ENCODE measurements at places on chromosomes 5 and 9.
A peak's percentile ranks its signal among the peaks of the same experiment; 100 is the strongest.

DNA sequence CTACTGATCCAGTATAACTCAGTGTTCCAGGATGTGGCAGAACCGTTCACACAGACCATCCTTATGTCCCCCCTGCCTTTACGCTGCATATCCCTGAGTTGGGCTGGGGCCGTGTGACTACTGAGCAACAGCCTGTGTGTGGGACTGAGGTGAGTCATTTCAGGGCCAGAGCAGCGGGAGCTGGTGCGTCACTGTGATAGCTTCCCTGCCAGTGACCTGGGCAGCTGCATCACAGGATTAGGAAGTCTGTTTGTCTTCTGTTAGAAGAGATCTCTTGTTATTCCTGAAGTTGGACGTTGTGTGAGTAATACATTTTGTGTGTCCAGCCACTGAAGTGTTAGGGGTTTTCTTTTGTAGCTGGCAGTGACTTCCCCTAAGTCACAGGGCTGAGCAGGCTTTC lies 35.6 kb downstream of the TPPP start:
- peak; percentile 61 for DNase-seq

DNA sequence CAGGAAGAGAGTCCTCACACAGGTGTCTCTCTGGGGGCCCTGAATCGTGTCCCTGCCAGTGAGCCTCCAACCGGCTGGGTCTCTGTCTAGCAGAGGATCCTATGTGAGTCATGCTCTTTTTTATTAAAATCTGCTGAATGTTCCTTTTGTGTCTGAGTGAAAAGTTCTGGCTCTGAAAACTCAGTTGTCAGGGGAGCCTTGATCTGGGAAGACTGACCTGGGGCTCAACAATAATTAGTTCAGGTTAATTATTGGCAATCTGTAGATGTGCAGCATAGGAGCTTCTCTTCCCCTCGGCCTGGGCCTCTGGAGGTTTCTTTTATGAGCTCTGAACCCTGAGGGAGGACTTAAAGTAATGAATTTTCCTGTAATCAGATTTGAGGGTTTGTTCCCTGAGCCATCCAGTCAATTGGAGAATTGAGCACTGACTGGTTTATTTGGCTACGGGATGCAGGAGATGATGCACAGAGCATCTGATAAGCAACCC lies 45.2 kb downstream of the ALG2 start:
- no peak for DNase-seq

DNA sequence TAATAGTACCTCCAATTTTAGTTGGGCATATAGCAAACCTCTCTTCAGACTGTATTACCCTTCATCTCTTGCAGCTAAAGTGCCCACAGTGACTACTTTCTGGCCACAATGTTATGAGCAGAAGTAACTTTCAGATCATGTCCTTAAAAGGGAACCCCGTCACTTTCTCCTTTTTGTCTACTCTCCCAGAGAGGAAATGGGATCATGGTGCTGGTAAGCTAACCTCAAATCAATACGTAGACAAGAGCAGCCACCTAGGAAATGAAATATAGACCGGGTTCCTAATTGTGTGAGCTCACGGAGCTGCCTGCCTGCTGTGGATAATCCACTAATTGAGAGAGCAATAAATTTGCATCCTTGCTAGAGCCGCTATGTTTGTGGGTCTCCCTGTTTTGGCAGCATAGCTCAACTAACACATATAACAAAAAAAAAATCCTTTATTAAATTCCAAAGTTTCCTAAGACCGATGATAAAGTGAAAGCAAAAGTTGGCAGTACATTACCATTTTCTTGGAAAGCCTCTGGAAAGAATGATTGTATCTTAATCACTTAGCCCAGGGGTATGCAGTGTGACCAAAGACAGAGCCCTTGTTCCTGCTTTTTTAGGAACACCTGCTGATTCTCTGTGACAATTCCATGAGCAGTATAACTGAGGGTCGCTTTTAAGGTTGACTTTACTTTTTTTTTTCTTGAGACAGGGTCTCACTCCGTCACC lies 5.6 kb upstream of the IL7R start:
- peak; percentile 47 for DNase-seq

GRCh38 chr5:139566611-139567010 lies 5.5 kb downstream of the UBE2D2 start:
- no peak for DNase-seq

DNA sequence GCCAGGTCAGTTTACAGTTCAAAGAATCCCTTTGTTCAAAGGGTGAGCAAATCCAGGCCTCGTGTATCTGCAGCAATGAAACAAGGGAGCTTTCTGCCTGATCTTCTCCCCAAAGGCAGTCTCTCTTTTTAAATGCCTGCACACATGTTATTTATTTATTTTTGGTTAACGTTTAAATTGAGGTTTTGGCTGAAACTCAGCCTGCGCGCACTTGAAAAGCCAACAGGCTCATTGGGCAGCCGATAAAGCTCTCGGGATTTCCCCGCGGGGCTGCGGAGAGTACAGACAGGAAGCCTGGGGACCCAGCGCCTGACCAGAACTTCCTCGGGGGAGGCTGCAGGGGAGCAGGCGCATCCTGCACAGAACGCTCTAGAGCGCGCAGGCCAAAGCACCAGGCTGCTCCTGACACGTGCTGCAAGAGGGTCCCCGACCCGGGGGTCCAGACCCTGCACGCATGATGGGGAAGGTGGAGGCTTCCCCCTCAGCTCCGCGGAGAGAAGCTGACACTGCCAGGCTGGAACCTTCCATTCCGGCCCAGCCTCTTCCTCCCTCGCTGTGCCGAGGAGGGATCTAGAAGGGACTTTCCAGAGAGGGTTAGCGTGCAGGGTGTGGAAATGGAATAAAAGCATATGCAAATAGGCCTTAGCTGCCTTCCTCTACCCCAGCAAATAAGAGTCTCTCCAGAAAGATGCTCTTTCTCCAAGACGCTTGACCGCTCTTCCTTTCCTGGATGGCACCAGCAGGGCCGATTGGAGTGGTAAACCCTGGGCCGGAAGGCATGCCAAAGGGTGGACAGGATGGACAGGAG lies 46.1 kb downstream of the PTTG1 start:
- DNase-seq, result peak; percentile 89

- DNase-seq, result no peak
Observed at GRCh38 chr5:87231037-87231808, 36.5 kb upstream of the RASA1 start.

GRCh38 chr9:130320723-130321481 lies 55.3 kb downstream of the HMCN2 start:
- DNase-seq, result no peak

DNA sequence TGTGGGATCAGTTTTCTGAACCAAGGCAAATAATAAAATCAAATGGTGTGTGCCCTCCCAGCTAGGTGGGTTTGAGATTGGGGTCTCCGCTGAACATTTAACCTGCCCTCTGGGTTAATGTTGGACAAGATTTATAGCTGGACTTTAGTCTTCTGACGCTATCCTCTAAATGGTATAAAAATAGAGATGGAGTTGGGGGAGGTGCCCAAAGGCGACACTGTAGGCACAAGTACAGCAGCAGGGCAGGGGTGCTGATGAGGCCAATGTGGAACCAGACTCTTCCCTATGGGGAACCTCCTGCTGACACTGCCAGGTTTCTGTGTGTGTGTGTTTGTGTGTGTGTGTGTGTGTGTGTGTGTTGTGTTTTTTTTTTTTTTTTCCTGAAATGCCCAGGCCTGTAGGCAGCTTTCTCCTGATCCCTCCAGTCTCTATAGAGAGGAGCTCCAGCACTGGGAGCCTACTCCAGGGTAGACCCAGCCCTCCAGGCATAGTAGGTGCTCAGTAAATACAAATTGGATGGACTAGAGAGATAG lies 37.9 kb downstream of the PCDH1 start:
- DNase-seq, result no peak

GRCh38 chr9:122474561-122474960 lies 3.2 kb downstream of the OR1J1 start:
- no peak for DNase-seq

DNA sequence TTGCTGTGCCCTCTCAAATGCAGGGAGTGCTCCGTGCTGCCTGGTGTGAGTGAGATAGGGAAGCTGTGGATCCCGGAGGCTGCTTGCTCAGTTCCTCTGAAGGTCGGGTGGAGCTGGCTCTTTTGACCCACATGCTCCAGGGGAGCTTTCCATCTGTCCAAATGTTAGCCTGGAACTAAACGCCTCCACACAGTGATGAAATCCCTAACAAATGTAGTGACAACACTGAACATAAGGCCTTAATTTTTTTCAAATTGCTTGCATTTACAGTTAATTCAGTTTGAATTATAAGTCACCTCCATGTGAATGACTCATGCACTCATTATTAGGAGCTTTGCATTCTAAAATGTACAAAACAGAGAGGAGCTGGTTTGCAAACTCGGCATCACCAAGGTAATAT lies 27.0 kb downstream of the PRDM6 start:
- DNase-seq, result peak; percentile 55

GRCh38 chr9:99905833-99906402 lies 536 bp upstream of the STX17 start:
- peak; percentile 11 for DNase-seq

- DNase-seq, result no peak
Observed at GRCh38 chr5:146327257-146327870, 11.3 kb upstream of the POU4F3 start.

- peak; percentile 18 for DNase-seq
Observed at GRCh38 chr9:36987891-36988290, 46.2 kb downstream of the PAX5 start.

DNA sequence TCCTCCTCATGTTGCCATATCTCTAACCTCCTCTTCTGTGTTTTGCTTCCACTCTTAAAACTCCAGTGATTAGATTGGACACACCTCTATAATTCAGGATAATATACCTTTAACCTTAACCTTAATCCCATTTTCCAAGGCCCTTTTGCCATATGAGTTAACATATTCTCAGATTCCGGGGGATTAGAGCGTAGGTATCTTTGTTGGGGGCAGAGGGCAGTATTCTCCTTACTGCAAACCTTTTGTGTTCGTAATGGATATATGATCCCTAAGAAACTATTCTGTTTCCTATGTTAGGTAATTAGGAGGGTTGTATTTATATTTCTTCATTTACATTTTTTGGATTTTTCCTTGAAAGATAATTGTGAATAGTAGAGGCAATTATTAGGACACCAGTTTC lies 99.5 kb downstream of the VPS13A start:
- no peak for DNase-seq

DNA sequence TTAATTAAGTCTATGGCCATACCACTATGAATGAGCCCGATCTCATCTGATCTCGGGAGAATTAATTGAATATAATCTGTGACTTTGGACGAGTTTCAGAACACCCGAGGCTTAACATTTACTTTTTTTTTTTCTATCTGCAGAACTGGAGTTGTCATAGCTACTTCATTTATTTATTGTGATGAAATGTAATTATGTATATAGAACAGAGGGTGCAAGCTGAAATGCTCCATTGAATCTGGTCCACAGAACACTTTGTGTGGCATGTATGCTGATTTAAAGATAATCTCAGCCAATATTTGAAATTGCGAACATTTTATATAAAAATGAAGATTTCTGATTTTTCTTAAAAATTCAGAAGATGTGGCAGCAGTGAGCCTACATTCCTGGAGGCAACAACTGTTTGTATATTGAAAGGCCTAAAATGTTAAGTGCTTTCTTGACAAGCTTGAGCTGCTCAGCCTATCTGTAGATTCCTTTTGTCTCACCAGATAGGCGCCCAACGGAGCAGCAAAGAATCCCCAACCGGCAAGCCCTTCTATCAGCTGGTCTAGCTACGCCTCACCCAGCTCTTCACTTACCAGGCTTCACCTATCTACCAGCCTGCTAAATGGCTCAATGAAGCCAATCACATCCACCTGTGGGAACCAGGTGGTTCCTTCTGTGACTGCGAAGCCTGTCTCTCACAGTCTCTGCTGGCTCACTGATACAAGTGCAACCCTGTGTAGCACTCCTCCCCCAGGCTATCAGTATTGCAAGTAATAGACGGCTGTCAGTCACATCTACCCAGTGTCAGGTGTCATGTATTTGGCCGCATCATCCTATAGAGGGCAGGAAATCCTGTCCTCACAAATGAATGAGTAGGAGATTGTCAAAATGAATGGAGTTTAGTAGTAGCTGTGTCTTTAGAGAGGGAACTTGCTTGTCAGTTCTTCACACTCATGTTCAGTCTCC lies 170.6 kb upstream of the MRPS30 start:
- no peak for DNase-seq

- DNase-seq, result no peak
Observed at GRCh38 chr9:125262294-125262991, 817 bp downstream of the GAPVD1 start.

- DNase-seq, result no peak
Observed at GRCh38 chr5:115637507-115637906, 11.7 kb upstream of the TMED7 start.

GRCh38 chr5:123035360-123035917 lies 1.1 kb downstream of the PPIC start:
- DNase-seq, result peak; percentile 49

DNA sequence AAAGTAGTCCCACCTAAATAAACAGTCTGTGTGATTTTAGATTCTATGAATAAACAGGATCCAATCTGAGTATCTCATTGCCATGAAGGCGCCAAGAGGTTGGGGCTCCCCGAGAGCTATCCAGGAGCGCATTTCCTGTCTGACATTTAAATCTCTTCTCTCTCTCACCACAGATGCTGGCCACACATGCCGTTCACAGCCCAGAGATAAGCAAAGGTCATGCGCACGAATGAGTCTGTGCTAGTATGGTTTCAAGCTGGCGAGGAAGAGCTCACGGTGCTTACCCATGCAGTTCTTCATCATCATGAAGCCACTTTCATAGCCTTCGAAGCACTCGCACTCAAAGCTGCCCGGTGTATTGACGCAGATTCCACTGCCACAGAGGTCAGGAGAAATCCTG lies 199.4 kb downstream of the FBN2 start:
- no peak for DNase-seq

DNA sequence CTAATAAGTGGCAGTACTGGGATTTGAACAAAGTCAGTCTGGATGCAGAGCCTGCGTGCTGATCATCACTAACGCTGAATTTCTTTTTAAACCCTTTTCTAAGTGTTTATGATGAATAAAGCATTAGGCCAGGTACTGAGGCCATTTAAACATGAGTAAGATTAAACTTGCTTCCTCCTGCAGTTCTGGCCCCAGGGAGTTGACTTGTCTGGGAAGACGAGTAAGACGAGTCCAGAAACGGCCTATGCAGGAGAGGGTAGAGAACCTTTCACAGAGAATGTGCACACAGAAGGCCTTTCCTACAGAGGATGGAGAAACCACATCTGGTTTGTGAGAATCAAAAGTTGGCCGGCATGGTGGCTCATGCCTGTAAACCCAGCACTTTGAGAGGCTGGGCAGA lies 42.9 kb downstream of the SPRY4 start:
- peak; percentile 36 for DNase-seq

DNA sequence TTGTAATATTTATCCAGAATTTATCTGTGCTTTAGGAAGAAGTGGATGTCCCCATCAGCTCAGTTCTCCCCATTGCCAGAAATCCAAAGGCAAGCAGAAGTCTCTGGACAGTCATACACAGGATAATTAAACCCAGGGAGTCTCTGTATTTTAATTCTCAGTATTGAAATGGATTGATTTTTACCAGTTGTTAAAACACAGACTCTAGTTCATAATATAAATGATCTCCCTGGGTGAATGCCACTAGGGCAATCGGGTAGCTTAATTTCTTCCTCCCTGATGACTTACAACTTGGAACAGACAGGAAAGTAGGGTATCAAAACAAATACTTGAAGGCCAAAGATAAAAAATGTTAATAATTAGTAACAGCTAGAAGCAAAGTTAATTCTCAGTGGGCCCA lies 66.5 kb upstream of the DAP start:
- DNase-seq, result peak; percentile 30

Data from EH (cell line).